Foreskin fibroblast (primary cell): ENCODE measurements at places on chromosomes 1 and 21.

- no peak for DNase-seq
Observed at GRCh38 chr1:218315638-218316037, 29.5 kb upstream of the TGFB2 start.

GRCh38 chr1:81702079-81702715, 98.5 kb upstream of the ADGRL2 start:
- no peak for DNase-seq

- DNase-seq = no peak
Observed at GRCh38 chr1:39133340-39133684, 71.2 kb upstream of the MACF1 start.

- DNase-seq = peak; percentile 42
Observed at GRCh38 chr1:154483941-154484803, 17.8 kb upstream of the TDRD10 start.

DNA sequence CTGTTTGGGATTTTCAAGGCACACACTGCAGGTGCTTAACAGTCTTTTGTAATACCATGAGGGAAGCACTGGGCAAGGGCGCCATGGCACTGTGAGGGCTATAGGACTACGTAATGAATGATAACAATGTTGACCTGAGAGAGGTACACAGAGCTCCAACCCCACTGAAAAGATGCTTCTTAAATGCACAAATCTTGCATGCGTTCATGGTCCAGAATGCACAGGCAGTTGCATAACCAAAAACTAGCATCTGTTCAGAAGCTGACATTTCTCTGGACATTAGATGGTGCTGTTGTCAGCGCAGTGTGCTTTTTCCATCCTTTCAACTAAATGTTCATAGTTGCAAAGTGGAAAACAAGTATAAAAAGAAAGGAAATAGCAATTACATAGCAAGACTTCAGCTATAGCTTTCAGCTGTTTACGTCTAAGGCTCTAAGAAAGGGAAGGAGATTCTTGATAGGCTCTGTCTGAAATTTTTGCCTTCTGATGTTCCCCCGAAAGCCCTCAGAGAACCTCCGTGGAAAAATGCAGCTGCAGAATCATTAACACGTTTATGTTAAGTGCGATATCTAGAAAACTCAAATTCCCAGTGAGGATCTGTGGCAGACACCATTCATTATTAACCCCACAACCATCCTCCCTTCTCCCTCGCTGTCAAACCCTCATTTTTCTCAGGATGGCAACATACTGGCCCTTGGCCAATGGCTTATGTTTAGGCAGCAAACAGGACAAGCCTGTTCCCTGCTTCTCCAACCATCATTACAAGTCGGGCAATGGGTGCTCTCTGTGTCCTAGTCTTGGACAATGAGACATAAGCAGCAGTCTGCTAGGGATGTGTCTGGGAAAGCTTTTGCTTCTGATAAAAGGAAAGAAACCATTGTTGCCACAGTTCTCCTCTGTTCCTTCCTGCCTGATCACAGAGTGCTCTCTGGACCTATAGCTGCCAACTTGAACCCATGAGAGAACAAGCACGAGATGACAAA, 8.2 kb upstream of the TARBP1 start:
- DNase-seq = peak; percentile 78
